ENCODE measurements at places on chromosomes 12 and 14.

DNA sequence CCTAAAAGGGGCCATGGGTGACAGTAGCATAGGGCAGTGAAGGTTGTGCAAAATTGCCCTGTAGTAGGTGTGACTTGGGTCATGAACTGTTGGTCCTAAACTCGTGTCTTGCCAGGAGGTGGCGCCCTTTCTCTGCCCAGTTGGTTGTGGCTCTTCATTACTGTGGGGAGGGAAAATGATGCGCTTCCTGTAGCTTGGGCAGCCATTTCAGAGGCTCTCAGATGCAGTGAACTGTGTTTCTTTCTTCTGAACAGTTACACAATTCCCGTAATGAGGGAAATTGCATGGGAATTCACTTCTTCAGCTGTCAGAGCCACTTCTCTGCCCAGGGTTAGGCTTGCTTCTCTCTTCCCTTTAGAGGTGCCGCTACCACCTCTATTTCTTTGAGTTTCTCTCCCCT lies 148.1 kb upstream of the NRXN3 start:
- peak; percentile 24 for DNase-seq

- no peak for DNase-seq
Observed at GRCh38 chr14:75984674-75985073, 889 bp upstream of the IFT43 start.

DNA sequence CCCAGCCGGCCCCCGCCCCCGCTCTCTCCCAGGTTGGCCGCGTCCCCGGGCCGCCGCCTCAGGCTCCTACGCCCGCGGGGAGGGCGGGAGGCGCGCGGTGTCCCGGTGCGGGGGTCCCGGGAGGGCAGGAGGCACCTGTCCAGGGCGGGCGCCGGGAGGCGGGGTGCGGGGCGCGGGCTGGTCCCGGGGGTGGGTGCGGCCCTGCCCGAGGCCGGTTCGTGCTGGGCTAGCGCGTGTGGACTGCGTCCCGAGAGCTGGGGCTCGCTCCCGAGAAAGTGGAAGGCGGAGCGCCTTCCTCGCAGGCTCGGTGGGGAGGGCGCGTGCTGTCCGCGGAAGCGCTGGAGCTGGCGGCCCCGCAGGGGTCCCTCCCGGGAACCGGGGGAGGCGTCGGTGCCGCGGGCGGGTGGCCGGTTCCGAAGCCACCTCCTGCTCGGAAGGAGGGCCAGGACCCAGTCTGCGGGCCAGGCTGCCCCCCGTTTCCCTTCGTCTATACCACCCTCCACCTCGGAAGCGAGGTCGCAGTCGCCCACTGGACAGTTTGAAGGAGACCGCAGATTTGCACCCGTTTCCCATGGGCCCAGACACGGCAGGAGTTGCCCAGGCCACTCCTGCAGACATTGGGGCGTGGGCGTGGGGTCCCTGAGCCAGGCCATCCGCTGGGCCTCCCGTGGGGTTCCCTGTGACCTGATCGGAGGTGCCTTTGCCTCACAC lies 636 bp downstream of the ZFYVE21 start:
- no peak for DNase-seq

DNA sequence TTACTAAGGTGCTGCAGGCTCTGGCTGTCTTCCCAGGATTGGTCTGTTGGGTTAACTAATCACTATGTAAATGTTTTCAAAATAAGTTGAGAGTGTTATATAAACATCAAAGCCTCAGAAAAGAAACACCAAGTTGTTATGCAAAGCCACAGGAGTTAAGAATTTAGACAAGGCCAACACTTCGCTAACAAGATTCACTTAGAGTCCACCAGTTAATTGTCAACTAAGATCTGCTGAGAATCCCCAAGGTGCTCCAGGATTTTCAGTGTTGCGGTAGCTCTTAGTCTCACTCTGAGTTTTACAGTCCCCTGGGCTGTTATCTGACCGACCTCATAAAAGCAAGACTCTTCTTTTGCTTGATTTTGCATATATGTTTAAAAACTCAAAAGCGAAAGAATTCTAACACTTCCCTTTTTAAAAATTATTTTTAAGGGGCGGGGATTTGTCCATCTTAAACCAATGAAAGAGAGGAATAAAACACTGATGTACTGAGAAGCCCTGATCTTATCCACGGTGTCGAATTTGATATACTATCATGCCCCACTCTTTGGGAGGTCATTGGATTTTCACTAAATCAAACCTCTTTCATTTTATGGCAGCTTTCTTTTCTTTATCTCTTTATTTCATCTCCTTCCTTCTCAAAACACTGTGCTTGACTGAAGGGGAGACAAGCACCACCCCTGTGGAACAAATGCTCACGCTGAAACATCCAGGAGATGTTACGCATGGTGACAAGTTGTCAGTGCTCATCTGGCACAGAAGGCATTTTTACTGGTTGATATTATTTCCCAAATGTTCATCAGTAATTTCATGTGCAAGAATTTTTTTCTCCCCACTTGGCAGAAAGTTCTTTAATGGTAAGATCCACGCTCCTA lies 7.0 kb downstream of the NIN start:
- DNase-seq = no peak

DNA sequence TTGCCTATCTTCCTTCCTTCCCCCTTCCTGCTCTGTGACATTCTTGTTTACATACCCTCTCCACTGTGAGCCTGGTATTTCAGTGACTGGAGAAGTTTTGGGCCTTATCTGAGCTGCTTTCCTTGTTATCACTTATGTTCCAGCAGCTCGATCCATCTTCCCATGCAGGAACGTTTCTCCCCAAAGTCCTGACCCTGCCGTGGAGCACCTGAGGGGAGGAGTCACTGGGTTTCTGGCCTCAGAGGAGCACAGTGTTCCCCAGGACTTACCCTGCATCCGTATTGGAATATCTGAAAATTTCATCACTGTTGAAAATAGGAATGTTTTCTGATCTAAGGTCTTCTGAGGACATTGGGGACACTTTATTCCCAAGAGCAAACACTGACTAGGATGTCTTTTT lies 141.8 kb downstream of the CACNA1C start:
- no peak for DNase-seq

GRCh38 chr12:89648211-89648930 lies 60.3 kb downstream of the ATP2B1 start:
- DNase-seq = no peak

DNA sequence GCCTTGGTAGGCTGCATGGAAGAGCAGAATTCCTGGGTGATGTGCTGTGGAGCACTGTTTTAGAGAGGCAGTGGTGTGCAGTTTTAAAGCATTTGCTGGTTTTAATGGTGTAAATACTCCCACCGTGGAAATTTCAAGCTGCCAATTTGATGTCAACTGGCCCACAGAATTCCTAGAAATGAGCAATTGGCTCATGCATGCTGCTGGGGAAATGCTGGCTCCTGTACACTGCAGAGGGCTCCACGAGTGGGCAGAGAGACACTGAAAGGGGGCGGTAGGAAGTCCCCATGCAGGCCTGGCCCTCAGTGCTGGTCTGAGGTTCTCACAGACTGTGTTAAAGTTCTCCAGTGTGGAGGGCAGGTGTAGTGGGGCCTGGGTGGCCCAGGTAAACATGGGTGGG lies 99.4 kb upstream of the NTF3 start:
- DNase-seq = no peak

- no peak for DNase-seq
Observed at GRCh38 chr12:111664961-111665865, 20.5 kb downstream of the BRAP start.

- DNase-seq = no peak
Observed at GRCh38 chr14:96895658-96896271, 98.6 kb downstream of the VRK1 start.

- DNase-seq = no peak
Observed at GRCh38 chr14:103883263-103883523, 35.8 kb upstream of the PPP1R13B start.

DNA sequence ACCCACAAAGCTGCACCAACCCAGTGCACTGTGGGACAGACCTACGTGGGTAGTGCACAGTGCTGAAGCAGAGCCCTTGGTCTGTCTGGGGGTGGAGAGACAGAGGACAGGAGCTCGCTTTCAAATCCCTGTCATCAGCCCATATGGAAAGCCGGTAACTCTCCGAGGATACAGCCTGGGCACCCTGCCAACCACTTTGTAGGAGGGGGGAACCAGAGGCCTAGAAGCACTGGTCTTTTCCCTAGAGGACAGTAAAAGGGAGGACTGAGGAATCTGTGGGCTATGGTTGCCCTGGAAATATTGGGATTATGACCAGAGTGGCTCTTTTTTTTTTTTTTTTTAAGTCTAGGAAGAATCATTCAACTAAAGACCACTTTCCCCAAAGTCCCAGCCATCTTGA lies 74.3 kb downstream of the MAP3K9 start:
- no peak for DNase-seq

- DNase-seq = no peak
Observed at GRCh38 chr14:94386085-94387031, 2.0 kb downstream of the SERPINA1 start.

- no peak for DNase-seq
Observed at GRCh38 chr14:77067632-77068516, 30.2 kb upstream of the CIPC start.
